ENCODE measurements at places on chromosomes 13 and 19.

- no peak for DNase-seq
These were observed 8.0 kb downstream of the FGF22 start for GRCh38 chr19:647566-648284.

DNA sequence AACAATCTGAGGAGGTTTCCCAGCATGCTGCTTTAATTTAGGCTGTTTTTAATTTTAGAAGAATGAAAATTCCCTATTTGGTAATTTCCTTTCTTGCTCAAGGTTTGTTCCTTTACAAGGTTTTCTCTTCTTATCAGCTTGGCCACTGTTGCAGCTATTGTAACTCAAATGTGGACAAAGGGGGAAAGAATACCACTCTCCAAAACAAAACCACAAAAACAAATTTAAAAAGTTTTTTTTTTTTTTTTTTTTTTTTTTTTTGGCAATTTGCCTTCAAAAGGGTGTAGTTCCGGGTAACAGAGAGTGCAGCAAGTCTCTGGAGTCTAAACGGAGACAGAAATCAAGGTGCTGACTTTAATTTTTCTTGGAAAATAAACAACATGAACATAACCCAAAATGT lies 306.4 kb upstream of the ARGLU1 start:
- no peak for DNase-seq

- no peak for DNase-seq
These were observed 7.3 kb upstream of the FFAR1 start for GRCh38 chr19:35340431-35340830.

DNA sequence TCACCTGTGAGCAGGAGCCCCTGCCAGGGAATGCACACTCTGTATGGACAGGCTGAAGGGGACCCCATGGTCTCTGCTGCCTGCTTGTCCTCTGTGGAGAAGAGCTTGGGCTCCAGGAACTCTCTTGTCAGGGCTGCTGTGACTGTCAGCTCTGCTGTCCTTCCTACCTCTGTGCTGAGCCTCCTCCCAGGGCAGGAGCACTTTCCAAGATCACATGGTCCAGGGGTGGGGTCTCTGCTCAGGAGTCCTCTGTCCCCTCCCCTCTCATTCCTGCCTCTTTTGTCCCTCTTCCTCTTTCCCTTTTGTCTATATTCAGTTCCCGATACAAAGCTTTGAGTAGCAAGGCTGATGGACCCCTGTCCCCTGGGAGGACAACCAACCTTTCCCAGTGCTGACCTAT lies at the start of gene CEACAM7:
Gene CEACAM7 (minus strand): TSS at position 173 of the 400 bp plus-strand sequence. CDS start 105 bp downstream, at position 68.
- DNase-seq: peak; percentile 64

- no peak for DNase-seq
These were observed 77.5 kb upstream of the MIR17HG start for GRCh38 chr13:91270031-91270430.
